ENCODE measurements at places on chromosomes 3 and 15. TPM values are rescaled to one million over a fixed set of nuclear protein-coding genes. Genes with fewer than 3 reads are reported as not detected.

The OGG1 gene
- total RNA-seq: 30.6 TPM

The C3orf33 gene
- 5.9 TPM for total RNA-seq

The XXYLT1 gene
- 14.7 TPM for total RNA-seq

- no peak overlapping the region for H3K4me3 ChIP-seq
- DNase-seq: no peak
- H3K27ac ChIP-seq: no peak overlapping the region
- no peaks in the 10 kb centered on the region for H3K4me1 ChIP-seq
Measured at GRCh38 chr3:71718072-71718471, 7.1 kb downstream of the EIF4E3 start.

DNA sequence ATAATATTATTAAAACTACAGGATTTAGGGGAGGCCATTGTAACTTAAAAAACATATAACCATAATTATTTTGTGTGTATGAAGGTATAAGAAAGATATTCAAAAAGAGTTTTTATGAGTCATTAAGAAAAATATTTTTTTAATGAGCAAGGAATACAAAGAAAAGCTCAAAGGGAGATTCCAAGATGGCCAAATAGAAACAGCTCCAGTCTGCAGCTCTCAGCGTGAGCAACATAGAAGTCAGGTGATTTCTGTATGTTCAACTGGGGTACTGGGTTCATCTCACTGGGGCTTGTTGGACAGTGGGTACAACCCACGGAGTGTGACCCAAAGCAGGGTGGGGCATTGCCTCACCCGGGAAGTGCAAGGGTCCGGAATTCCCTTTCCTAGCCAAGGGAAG lies 336.1 kb downstream of the TBL1XR1 start:
- H3K4me3 ChIP-seq: no peak overlapping the region
- no peaks in the 10 kb centered on the region for H3K36me3 ChIP-seq
- no peak for DNase-seq
- H3K27ac ChIP-seq: no peak overlapping the region
- H3K27me3 ChIP-seq: no peaks in the 10 kb centered on the region
- H3K4me1 ChIP-seq: no peaks in the 10 kb centered on the region
